Dermis blood vessel endothelial cell (primary cell): ENCODE measurements at places on chromosomes 7 and 10. TPM values are rescaled to one million over a fixed set of nuclear protein-coding genes. Genes with fewer than 3 reads are reported as not detected.

Gene ZNF722
- total RNA-seq, result not detected in 2 replicates

Gene CADPS2
- 69.4 and 83.7 TPM in 2 replicates for total RNA-seq

Gene SMKR1
- total RNA-seq, result 0.09 and 0.17 TPM in 2 replicates

Gene TACR2
- 0.09 and 0.34 TPM in 2 replicates for total RNA-seq

Gene FEZF1
- total RNA-seq, result not detected in 2 replicates

Gene HTR5A
- not detected in 2 replicates for total RNA-seq

Gene DCLRE1A
- 8.0 and 12.3 TPM in 2 replicates for total RNA-seq

Gene PIP
- total RNA-seq, result not detected in 2 replicates

Gene TBXAS1
- total RNA-seq, result 0.17 and 2.0 TPM in 2 replicates

Gene SLC13A4
- not detected in 2 replicates for total RNA-seq

Gene C10orf53
- not detected in 2 replicates for total RNA-seq

Gene TRIM50
- total RNA-seq, result under 0.01 TPM in 1 of 2 replicates, not detected in the other

Gene FAM25G
- total RNA-seq, result not detected in 2 replicates

Gene TFR2
- total RNA-seq, result 0.68 and 0.70 TPM in 2 replicates

Gene ZNF853
- total RNA-seq, result 0.93 and 1.0 TPM in 2 replicates

Gene GNGT1
- total RNA-seq, result not detected in 2 replicates

Gene SORCS1
- total RNA-seq, result not detected in 2 replicates

Gene CRPPA
- 1.9 and 2.0 TPM in 2 replicates for total RNA-seq

Gene TET1
- 1.2 TPM in 2 replicates for total RNA-seq

Gene PRKCQ
- total RNA-seq, result 0.17 and 0.84 TPM in 2 replicates

Gene ANKRD2
- 0.34 and 1.1 TPM in 2 replicates for total RNA-seq

Gene WIPF3
- 0.17 TPM in 1 of 2 replicates, not detected in the other for total RNA-seq

Gene LEP
- not detected in 2 replicates for total RNA-seq

Gene ARMH3
- total RNA-seq, result 9.0 and 9.4 TPM in 2 replicates

Gene UNC5B
- 12.1 and 15.1 TPM in 2 replicates for total RNA-seq

Gene UNCX
- total RNA-seq, result not detected in 2 replicates

Gene FRG2B
- total RNA-seq, result not detected in 2 replicates

Gene SLC16A9
- under 0.01 and 0.05 TPM in 2 replicates for total RNA-seq

Gene GIGYF1
- 18.0 and 20.8 TPM in 2 replicates for total RNA-seq

Gene IL6
- 1.0 and 1.3 TPM in 2 replicates for total RNA-seq

Gene RBP4
- not detected in 2 replicates for total RNA-seq

Gene CELF2
- total RNA-seq, result 10.2 and 18.5 TPM in 2 replicates

Gene EXOSC1
- total RNA-seq, result 29.4 and 35.7 TPM in 2 replicates

Gene COBL
- total RNA-seq, result under 0.01 TPM in 1 of 2 replicates, not detected in the other

Gene EXOC4
- 112 and 140 TPM in 2 replicates for total RNA-seq

Gene MCU
- 44.0 and 49.7 TPM in 2 replicates for total RNA-seq
